ENCODE measurements at places on chromosomes 16 and 17.

GRCh38 chr17:2222301-2222700 is 81.3 kb downstream of the SMG6 start:
- DNase-seq: no peak
- no peaks in the 10 kb centered on the region for H3K27me3 ChIP-seq
- peaks cover 5% of the 10 kb centered on the region for H3K36me3 ChIP-seq
- H3K4me1 ChIP-seq: peaks cover 9% of the 10 kb centered on the region
- no peak overlapping the region for H3K4me3 ChIP-seq

GRCh38 chr17:31586946-31587345 is 195.5 kb downstream of the RAB11FIP4 start:
- DNase-seq: no peak
- peaks cover 10% of the 10 kb centered on the region for H3K4me1 ChIP-seq
- peaks cover 81% of the 10 kb centered on the region for H3K36me3 ChIP-seq

- DNase-seq: no peak
- no peaks in the 10 kb centered on the region for H3K36me3 ChIP-seq
- no peaks in the 10 kb centered on the region for H3K27me3 ChIP-seq
- H3K27ac ChIP-seq: no peak overlapping the region
These were observed 196.7 kb upstream of the GSE1 start for GRCh38 chr16:85416228-85417109.

- no peaks in the 10 kb centered on the region for H3K4me1 ChIP-seq
- H3K27ac ChIP-seq: no peak overlapping the region
- peak; percentile 41 for DNase-seq
- H3K4me3 ChIP-seq: no peak overlapping the region
- H3K36me3 ChIP-seq: no peaks in the 10 kb centered on the region
These were observed 12.2 kb upstream of the CXCL16 start for GRCh38 chr17:4751932-4752331.

DNA sequence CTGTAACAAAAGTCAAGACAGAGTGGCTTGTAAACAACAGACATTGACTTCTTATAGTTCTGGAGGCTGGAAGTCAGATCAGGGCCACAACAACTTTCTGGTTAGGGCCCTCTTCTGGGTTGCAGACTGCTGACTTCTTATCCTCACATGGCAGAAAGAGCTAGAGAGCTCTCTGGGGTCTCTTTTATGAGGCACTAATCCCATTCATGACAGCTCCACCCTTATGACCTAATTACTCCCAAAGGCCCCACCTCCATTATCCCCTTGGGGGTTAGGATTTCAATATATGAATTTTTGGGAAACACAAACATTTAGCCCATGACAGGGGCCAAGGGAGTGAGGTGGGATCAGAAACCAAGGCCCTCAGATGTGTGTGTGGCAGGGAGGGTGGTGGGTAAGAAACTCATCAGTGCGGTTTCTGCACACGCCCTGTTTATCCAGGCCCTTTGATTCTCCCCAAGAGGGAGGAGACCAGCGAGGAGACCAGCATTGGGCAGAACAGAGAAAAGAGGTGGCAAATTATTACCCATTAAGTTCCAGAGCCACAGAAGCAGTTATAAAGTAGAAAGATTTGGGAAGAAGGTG is 74.8 kb downstream of the UTP18 start:
- peaks cover 2% of the 10 kb centered on the region for H3K27me3 ChIP-seq
- no peaks in the 10 kb centered on the region for H3K4me1 ChIP-seq
- DNase-seq: no peak
- no peaks in the 10 kb centered on the region for H3K36me3 ChIP-seq
- no peak overlapping the region for H3K4me3 ChIP-seq

DNA sequence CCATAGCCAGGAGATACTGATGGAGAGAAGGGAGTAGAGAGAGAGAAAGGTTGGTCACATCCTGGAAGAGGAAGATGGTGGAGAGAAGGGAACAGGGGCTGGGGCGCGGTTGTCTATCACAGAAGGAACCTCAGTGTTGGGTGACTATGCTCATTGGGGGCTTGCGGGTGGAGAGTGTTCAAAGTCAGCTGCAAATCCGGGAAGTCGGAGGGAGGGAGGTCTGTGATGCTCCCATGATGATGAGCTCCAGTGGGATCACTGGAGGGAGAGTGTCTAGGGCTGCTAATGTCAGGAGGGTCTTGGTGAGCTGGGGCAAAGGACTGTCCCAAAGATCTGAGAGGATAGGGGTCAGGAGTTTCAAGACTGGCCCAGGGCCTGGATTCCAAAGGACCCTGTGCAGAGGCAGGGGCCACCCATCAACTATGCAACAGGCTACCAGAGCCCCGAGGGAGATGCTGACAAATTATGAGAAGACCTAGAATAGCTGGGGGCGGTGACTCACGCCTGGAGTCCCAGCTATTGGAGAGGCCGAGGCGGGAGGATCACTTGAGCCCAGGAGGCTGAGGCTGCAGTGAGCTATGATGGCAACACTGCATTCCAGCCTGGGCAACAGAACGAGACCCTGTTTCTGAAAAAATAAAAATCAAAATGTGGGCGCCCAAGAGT is 2.6 kb downstream of the SPDYE4 start:
- no peaks in the 10 kb centered on the region for H3K4me1 ChIP-seq
- no peaks in the 10 kb centered on the region for H3K36me3 ChIP-seq
- H3K27ac ChIP-seq: no peak overlapping the region
- peaks cover 70% of the 10 kb centered on the region for H3K27me3 ChIP-seq
- no peak overlapping the region for H3K4me3 ChIP-seq

- no peaks in the 10 kb centered on the region for H3K27me3 ChIP-seq
- H3K36me3 ChIP-seq: peaks cover 92% of the 10 kb centered on the region
- peak; percentile 99 for DNase-seq
- no peak overlapping the region for H3K4me3 ChIP-seq
- H3K27ac ChIP-seq: no peak overlapping the region
- H3K4me1 ChIP-seq: no peaks in the 10 kb centered on the region
These were observed 102.3 kb upstream of the C17orf78 start for GRCh38 chr17:37273409-37274051.

DNA sequence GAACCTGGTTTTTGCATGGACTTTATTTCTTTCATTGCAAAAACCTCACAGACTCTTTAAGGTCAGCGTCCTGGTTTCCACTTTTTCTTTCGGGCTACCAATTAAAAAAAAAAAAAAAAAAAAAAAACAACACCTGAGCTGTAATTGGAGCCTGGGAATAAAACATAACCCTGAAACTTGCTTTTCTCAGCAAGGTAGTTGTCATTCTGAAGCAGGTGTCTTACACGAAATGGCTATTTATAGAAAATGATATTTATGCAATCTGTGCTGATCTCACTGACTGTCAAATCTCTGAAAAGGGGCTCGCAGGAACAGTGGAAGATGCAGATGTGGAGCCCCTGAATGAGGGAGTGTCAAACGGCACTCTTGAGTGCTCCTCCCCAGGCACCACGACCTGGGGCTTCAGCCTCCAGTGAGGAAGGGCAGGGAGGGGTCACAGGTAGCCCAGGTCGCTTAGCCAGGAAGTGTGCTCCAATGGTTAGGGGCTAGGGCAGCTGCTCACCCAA is 10.4 kb upstream of the COTL1 start:
- H3K27me3 ChIP-seq: no peaks in the 10 kb centered on the region
- no peaks in the 10 kb centered on the region for H3K36me3 ChIP-seq
- no peak overlapping the region for H3K4me3 ChIP-seq
- H3K27ac ChIP-seq: no peak overlapping the region

- no peak overlapping the region for H3K4me3 ChIP-seq
- no peaks in the 10 kb centered on the region for H3K36me3 ChIP-seq
- no peaks in the 10 kb centered on the region for H3K27me3 ChIP-seq
These were observed 67.4 kb downstream of the MYH13 start for GRCh38 chr17:10305398-10305797.

GRCh38 chr17:81237591-81238489 is 1.0 kb downstream of the TEPSIN start:
- no peak overlapping the region for H3K27ac ChIP-seq
- H3K27me3 ChIP-seq: no peaks in the 10 kb centered on the region
- peak overlapping the region; percentile 93 for H3K4me3 ChIP-seq
- H3K36me3 ChIP-seq: peaks cover 17% of the 10 kb centered on the region

Data from mesenchymal stem cell (in vitro differentiated cells and primary cell).